ENCODE measurements at places on chromosomes 16 and 17. TPM values are rescaled to one million over a fixed set of nuclear protein-coding genes. Genes with fewer than 3 reads are reported as not detected.

KRTAP4-1 gene
- not detected for total RNA-seq

- DNase-seq, result no peak
Measured at GRCh38 chr17:42126836-42127235, 4.2 kb downstream of the HSPB9 start.

GRCh38 chr16:25395528-25395927 lies 137.9 kb upstream of the ZKSCAN2 start:
- no peak for DNase-seq

GRCh38 chr16:53100131-53100748 lies 45.4 kb downstream of the CHD9 start:
- DNase-seq, result no peak

SBK1 gene
- total RNA-seq, result 0.18 TPM

DNA sequence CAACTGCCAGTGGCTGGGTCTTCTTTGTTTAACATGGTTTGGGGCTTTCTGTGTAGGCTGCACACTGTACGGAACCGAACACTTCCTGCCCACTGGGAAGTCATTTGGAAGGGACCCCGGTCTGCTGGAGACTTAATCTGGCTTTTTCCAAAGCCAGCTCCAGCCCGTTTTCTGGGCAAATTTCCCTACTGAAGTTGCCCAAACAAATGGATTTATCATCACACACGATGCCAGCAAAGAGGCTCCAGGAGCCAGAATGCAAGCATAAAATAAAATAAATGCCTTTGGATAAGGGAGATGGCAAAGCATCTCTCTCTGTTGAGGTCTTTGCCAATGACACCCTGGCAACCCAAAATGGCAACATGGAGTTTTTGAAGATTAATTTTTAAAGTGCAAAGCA lies 259.9 kb upstream of the IRX3 start:
- DNase-seq, result no peak

- no peak for DNase-seq
Measured at GRCh38 chr17:79131701-79132100, 57.1 kb downstream of the ENGASE start.

DNA sequence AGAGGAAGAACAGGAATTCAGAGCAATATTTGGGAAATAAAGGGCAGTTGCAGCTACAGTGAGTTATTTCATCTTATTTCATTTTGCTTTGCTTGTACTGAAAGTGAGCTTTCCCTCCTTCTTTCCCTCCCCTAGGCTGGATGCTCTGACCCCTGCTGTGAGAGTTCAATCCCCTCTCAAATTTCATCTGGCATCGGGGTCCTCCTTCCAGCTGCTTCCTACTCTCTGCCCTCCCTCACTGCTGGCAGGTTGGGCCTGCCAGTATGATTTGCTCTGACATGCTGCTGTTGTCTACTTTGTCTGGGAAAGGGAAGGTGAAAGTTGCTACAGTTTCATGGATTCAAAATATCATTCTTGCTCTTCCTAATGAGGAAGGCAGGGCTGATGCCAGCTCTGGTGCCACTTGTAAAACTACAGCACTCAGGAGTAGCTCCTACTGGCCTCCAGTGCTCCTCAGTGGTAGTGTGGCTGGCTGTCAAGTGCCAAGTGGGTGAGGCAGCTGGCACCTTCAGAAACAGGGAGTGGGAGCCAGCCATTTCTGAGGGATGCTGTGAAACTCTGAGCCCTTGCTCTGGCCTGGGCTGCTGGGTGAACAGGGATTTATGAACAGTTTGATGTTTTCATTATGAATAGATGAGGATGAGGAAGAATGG lies 408.6 kb downstream of the HAPSTR1 start:
- no peak for DNase-seq

GRCh38 chr17:76139801-76140660 lies 1.0 kb downstream of the FOXJ1 start:
- no peak for DNase-seq

CES1 gene
- 82.8 TPM for total RNA-seq

DNA sequence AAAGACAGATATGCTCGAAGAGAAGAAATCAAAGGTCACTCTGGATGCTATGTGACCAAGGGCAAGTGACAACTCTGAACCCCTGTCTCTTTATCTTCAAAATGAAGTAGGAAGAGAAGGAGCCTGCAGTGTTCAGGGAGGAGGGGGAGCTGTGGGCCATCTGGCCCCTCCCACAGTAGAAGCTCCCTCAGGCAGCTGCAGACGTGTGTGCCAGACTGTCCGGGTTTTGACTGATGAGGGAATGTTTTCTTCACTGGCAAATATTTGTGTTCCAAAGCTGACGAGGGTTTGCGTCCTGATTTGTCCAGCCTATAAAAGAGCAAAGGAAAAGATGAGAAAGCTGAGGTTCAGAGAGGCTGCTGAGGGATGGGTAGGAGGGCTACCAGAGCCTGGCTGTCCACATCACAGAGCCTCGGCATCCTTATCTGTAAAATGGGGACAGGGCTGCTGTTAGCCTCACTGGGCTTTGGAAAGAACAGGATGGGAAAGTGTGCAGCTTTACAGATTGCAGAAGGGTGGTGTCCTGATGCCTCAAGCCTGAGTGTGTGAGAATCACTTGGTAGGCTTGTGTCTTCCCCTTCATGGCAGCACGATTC lies 1.8 kb upstream of the GINS2 start:
- DNase-seq, result peak; percentile 31

- no peak for DNase-seq
Measured at GRCh38 chr17:73069841-73070240, 22.6 kb downstream of the SLC39A11 start.

- peak; percentile 69 for DNase-seq
Measured at GRCh38 chr17:29143894-29144293, 36.3 kb downstream of the MYO18A start.

- no peak for DNase-seq
Measured at GRCh38 chr17:19341641-19342610, 20.6 kb downstream of the B9D1 start.

ZNF287 gene
- not detected for total RNA-seq

- peak; percentile 91 for DNase-seq
Measured at GRCh38 chr16:12584488-12585233, 219.0 kb downstream of the CPPED1 start.

- no peak for DNase-seq
Measured at GRCh38 chr16:76749780-76750375, 441.1 kb upstream of the MON1B start.

DNA sequence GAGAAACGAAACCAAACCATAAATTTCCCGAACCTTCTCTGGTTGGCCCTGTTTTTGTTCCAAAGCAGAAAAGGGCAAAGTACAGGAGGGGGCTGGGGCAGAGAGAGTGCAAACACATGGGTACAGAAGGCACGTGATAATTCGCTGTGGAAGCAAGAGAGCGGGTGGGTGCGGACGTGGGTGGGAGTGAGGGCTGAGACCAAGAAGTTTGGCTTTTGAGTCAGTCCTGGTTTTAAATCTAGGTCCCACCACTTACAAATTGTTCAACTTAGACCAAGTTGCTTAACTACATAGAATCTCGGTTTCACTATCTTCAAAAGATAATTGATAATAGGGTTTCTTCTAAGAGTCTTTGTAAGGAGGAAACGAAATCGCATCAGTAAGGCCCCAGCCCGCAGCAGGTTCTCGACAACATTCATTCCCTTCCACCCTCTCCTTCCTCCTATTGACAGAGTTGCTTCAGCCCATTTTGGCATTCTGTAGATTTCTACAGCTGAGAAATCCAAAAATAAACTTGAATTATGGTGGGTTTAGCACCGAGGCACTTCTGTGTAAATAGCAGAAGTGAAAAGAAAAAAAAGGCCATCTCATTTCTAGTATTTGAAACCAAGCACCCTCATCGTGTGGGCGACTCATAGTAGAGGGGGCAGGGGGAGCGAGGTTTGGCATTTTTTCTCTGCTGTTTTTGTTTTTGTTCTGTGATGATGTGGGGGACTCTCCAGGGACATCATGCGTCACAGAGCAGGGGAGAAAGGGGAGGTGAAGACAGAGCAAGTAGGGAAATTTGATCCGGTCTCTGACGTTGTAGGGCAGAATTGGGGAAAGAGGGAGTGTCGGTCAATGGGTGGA lies 33.6 kb upstream of the CCR7 start:
- no peak for DNase-seq

- no peak for DNase-seq
Measured at GRCh38 chr17:1274245-1274608, 4.0 kb downstream of the BHLHA9 start.

RNF166 gene
- total RNA-seq, result 23.0 TPM
